Stimulated activated CD8-positive, alpha-beta memory T cell treated with anti-CD3 and anti-CD28 coated beads, Interleukin-4, amount 100 ng/mL, for 1 hour (primary cell): ENCODE measurements at places on chromosomes 3 and 15.

- no peak for DNase-seq
Observed at GRCh38 chr3:183381179-183381578, 47.2 kb downstream of the MCF2L2 start.

DNA sequence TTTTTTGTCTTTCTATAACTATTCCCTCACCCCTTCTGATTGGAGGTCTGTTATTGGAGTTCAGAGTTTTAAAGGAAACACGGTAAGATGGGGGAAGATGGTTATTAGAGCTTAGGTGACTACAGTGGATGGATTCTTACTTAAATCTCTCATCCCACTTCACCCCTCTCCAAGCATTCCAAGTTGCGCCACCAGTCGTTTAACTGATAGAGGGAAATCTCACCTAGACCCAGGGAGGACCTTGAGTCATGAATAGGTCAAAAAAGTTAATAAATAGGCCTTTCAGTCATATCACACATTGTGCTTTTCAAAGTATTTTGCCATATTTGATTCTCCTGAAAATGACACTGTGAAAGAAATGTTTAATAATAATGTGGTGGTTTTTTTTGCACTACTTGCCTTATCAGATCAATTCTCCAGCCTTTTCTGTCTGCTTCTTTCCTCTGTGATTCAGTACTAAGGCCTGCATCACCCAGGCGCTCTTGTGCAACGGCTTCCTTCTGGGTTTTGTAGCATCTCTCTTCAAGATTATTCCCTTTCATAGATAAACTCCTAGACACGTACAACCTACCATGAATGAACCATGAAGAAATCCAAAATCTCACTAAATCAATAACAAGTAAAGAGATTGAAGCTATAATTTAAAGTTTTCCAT, 100.4 kb upstream of the TGFBR2 start:
- DNase-seq = no peak

DNA sequence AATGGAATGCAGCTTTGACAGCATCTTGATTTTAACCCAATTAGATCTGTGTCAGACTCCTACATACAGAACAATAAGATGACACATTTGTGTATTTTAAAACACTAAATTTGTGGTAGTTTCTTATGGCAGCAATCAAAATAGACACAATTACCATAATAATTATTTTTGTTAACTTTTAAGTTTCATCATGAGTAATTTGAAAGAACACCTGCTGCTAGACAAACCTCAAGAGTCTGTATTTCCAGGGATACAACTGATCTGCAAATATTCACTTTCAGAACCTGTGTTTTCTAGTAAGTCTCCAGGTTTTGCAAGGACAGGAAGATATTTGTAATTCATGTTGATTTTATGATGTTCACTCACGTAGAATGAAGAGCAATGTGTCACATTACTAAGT, 736.8 kb downstream of the DIPK2A start:
- no peak for DNase-seq

DNA sequence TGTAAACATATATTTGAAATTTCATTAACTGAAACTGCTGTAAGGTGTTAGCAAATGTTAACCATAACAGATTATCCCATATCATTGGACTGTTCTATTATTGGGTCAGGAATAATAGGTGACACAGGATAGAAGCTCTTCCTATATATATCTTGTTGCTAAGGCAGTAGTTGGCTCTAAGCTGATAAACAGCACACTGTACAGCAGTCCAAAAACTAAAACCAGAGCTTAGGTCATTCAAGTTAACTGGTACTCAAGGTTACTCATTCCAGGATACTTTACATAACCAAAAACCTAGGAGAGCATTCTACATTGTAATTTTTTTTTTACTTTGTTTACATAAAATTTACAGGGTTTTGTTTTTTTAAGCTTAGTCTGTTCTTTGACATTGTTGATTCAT, 8.9 kb downstream of the DNAJC19 start:
- no peak for DNase-seq

DNA sequence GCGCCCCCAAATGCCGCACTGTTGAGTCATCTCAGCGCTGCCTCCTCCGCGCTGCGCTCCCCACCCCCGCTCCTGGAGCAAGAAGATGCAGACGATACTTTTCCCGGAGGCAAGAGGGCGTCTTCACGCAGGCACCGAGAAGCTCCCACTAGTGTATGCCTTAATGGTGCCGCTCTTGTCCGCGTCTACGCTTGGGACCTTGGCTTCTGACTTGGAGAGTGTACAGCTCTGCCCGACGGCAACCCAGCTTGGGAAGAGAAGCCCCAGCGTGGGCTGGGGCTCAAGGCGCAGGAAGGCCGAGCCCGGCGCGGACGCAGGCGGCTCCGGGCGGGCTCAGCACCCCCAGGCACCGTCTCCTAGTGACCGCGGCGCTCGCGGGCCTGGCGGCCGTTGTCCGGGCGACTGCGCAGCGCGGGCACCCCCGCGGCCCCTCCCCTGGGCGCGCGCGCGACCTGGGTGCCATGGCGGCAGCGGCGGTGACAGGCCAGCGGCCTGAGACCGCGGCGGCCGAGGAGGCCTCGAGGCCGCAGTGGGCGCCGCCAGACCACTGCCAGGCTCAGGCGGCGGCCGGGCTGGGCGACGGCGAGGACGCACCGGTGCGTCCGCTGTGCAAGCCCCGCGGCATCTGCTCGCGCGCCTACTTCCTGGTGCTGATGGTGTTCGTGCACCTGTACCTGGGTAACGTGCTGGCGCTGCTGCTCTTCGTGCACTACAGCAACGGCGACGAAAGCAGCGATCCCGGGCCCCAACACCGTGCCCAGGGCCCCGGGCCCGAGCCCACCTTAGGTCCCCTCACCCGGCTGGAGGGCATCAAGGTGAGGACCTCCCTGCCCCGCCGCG, at the start of gene P4HTM:
Gene P4HTM, plus strand, starts transcription at position 446 of the 840 bp plus-strand sequence. Its CDS starts 16 bp downstream, at position 462.
- peak; percentile 67 for DNase-seq

- DNase-seq = no peak
Observed at GRCh38 chr3:134312072-134312872, 61.6 kb upstream of the RYK start.

DNA sequence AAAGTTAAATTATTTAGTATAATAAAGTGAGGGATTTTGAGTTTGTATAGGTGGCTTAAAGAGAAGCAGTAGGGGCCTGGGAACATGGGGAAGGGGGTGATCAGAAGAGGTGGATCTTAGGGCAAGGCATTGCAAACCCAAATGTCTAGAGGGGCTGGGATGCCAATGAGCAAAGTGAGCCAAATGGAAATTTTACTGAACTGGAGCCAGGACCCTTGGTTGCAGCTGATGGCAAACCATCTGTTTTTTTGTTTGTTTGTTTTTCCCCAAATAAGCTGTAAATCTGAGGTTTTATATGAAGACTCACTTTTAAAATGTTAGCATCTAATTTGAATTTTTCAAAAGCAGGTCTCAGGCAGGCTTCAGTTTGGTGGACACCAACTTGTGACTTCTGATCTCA, 14.8 kb upstream of the PARP14 start:
- DNase-seq = no peak

DNA sequence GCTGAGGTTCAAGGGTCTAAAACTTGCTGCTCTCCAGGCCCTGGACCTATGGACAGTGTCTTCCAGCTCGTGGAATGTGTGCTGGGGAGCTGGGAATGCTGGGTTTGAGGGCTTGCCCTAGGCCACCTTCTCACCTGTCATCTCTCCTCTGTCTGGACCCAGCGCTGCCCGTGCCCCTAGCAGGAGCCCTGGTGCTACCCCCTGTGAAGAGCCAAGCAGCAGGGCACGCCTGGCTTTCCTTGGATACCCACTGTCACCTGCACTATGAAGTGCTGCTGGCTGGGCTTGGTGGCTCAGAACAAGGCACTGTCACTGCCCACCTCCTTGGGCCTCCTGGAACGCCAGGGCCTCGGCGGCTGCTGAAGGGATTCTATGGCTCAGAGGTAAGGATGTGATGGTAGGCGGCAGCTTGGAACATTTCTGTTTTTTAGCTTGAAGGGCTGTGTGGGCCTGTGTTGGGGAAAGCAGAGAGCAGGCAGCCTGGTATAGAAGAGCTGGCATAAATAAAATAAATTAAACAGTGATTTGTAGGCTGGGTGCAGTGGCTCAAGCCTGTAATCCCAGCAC, 5.1 kb downstream of the CHRD start:
- DNase-seq = no peak

GRCh38 chr15:31241888-31242522, 84.6 kb upstream of the KLF13 start:
- DNase-seq = no peak

DNA sequence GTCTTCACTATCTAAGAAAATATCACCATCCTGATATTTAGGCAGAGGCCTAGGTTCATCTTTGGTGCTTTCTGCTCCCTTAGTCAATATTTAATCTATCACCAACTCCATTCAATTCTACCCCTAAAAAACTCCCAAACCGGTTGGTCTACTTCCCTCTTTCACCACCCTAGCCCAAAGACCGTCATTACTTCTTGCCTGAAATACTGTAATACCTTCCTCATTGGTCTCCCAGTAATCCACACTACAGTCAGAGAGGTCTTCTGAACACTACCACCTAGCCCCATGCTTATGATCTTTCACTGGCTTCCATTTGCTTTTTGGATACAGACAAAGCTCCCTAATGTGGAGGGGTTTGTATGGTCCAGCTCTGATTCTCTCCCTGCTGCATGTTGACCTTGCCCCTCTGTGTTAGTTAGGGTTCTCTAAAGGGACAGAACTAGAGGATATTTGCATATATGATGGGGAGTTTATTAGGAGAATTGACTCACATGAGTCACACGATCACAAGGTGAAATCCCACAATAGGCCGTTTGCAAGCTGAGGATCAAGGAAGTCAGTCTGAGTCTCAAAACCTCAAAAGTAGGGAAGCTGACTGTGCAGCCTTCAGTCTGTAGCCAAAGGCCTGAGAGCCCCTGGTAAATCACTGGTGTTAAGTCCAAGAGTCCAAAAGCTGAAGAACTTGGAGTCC, 36.4 kb upstream of the ATP2C1 start:
- no peak for DNase-seq

GRCh38 chr3:32780735-32781210, 37.0 kb upstream of the TRIM71 start:
- no peak for DNase-seq

DNA sequence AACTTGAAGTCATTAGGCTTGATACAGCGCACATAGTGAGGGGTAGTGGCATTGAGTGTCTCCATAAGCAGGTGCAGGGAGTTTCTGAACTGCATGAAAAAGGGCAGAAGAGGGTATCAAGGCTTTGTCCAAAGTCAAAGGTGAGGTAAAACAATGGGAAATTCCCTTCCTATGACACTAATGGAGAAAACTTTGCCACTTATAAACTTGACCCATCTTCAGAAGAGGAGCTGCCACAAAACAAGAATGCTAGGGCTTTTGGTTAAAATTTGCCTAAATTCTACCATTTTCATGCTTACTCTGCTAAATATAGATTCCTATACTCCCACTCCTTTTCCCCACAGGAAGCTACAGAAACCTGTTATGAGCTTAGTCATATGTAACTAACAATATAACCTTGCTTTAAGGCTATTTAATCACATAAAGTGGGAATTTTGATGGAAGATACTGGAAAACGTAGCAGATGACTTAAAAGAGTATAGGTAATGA, 87.5 kb upstream of the MYO5C start:
- DNase-seq = no peak

- no peak for DNase-seq
Observed at GRCh38 chr15:31517711-31518110, 191.1 kb downstream of the KLF13 start.

- no peak for DNase-seq
Observed at GRCh38 chr3:175433026-175433674, 574.0 kb downstream of the NAALADL2 start.

DNA sequence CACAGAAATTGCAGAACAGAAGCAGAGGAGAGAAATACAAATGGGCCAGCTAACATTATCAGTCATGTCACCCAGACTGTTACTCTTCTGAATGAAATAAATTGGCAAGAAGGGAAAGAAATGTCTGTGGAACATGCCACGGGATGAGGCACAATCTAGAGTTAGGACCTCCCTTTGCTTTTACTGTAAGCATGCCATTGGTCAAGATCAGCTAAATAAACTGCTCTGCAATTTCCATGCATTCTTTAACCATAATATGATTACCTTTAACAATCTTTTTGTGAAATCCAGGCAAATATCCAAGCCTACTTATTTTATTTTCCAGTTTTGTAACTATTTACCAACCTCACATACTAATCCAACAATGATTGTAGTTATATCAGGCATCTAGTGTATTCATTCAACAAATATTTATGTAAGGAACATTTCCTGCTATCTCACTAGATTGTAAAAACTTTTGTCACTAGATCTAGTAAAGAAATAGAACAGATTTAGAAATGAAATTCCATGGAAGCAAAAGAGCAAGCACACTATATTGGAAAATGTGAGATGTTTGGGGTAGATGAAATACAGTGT, 383.4 kb downstream of the MECOM start:
- no peak for DNase-seq

DNA sequence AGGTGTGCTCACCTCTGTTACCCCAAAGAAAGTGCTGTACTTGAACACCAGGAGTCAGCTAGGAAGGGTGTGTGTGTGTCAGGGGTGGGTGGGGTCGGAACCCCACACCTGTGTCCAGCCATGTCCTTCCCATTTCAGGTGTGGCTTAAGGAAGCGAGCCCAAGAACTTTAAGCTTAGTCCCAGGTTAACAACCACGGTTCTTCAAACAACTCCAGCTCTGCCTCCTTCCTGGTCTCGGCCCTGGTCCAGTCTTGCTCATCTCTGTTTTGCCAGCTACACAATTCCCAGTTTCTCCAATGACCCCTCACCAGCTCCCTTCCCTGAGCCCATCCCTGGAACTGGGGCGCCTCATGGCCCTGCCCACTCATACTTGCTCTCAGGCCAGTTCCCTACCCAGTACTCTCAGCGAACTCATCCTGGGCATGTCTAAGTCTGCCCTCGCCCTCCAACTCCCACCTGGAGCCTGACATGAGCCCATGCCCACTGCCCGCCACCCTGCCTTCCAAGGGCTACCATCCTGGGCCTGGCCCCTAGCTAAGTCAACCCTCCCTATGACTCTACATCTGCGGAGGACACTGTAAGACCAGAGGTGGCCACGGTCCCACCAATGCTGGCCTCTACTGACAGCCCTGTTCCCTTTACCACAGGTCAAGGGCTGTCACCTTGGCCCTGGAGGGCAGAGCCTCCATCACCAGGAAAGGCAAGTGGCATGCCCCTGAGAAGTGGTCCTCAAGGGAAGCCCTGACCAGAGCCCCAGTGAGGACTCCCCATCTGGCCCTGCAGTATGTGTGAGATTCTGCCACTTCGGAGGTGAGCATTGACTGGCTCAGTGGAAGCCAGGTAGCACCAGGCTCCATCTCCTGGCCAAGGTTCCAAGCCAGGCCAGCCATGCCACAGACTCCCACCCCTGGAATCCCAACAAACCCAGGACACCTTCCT, 9.2 kb downstream of the POC1A start:
- DNase-seq = no peak

- DNase-seq = no peak
Observed at GRCh38 chr3:170171563-170171962, 10.0 kb downstream of the PHC3 start.
